ENCODE measurements at places on chromosomes 13 and 19.

GRCh38 chr19:30999726-31000125, 349.5 kb downstream of the TSHZ3 start:
- DNase-seq = no peak

DNA sequence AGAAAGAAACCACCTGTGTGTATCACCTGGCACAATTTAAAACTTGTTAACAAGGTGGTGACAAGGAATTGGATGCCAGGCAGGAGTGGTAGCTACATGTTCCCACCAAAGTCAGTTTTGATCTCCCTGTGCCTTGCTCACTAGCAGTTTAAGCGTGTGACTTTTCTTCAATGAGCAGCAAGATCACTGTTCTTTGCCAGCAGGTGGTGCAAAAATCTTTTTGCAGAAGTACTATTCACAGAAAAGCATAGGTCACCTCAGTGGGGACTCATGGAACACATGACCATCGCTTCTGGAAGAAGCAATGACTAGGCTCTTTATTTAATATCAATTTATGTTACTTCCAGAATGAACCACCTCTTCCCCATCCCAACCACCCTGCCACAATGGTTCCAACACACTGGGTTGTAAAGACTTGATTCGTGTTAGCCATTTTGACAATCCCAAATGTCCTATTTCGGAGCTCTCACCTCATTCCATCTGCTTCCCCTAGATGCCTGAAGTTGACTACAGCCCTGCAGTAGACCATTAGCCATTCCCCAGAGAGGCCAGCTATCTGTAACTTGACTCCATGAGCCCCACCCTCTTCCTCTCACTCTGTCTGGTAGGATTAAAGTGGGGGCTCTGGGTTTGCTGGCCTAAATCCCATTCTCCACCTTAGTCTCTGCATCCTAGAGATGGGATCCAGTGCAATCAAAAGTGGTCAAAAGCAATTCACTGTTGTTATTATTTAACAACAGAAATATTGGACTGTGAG, 59.1 kb upstream of the TNFRSF19 start:
- DNase-seq = no peak

DNA sequence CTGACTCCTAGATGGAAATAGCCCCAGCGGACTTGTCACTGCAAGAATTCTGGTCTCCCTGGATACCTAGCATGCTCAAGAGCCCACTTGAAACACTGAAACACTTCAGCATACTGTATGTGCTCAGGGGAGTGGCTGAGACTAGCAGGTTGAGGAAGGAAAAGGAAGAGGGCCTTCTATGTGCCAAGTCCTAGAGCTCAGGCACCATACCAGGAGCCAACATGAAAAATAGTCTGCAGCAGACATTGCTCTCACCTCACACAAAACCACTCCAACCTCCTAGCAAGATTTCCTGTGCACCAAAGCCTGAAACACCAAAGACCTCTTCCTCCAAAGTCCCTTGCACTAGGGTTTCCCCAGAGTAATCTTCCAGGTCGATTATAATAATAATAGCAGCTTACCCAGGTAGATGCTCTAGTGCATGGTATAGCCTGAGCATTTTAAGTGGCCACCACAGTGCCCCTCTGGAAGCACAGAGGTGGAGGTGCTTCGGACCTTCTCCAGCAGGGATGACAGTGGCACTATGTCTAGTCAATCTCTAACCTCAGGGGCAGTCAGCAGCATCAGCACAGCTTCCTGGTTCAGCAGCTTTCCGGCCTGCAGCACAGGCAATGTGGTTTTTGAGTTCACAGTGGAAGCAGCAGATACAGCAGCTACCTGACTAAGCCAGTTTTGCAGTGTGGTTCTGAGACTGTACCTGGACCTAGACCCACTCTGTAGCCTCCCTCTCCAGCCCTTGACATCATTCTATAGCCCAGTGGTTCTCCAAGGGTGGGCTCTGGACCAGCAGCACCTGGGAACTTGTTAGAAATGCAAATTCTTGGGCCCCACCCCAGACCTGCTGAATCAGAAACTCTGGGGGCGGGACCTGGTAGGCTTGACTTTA, 45.6 kb upstream of the UBE2L5 start:
- DNase-seq = peak; percentile 22

DNA sequence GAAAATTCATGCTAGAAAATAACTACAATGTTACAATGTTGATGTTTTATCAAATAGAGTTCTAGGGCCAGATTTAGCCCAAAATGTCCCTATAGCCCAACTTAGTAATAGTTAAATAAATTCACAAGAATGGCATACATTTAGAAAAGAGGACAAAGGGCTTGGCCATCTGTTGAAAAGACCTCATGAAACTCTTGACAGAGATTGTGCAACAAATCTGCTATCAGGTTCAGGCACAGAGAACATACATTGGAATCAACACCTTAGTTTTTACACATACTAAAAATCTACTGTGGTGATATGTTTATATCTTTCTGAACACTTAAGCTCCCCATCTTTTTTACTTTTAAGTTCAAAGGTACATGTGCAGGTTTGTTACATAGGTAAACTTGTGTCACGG, 298.3 kb upstream of the DACH1 start:
- DNase-seq = no peak

GRCh38 chr19:7879836-7880235, 5.6 kb upstream of the PRR36 start:
- no peak for DNase-seq

DNA sequence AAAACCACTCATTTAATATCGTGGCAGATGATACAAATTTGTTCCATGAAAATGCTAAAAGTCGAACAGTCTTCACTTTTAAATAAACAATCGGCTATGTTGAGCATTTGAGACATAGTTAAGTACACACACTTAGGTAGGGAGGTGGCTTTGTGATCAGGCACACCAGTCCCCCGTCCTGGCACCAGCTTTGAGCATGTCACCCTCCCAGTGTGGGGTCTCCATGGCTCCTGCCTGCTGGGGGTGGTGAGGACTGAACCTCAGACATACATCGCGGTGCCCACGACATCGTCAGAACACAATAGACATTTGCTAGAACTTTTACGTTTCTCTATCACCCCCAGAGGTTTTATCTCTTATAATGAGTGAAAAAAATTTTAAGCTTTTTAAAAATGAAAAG, 62.0 kb downstream of the RFX2 start:
- no peak for DNase-seq

- peak; percentile 48 for DNase-seq
Measured at GRCh38 chr19:41945135-41945766, 13.9 kb downstream of the RABAC1 start.

DNA sequence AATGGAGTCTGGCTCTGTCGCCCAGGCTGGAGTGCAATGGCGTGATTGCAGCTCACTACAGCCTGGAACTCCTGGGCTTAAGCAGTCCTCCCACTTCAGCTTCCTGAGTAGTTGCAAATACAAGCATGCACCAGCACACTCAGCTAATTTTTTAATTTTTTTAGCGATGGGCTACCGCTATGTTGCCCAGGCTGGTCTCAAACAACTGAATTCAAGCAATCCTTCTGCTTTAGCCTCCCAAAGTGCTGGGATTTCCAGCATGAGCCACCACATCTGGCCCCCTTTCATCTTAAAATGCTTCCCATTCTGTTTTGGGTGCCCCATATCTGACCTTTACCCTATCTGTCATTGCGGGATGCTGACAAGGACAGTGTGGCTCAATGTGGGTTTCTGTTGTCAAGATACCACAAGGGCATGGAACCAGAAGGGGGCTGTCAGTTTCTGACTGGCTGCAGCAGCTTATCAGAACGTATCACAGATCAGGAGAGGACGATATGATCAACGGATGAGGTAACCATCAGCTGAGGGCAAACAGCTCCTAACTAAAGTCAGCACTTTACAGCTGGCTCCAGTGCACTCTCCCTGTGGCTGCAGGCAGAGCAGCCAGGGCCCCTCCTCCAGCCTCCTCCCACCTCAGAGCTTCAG, 32.4 kb downstream of the GPR42 start:
- DNase-seq = no peak

DNA sequence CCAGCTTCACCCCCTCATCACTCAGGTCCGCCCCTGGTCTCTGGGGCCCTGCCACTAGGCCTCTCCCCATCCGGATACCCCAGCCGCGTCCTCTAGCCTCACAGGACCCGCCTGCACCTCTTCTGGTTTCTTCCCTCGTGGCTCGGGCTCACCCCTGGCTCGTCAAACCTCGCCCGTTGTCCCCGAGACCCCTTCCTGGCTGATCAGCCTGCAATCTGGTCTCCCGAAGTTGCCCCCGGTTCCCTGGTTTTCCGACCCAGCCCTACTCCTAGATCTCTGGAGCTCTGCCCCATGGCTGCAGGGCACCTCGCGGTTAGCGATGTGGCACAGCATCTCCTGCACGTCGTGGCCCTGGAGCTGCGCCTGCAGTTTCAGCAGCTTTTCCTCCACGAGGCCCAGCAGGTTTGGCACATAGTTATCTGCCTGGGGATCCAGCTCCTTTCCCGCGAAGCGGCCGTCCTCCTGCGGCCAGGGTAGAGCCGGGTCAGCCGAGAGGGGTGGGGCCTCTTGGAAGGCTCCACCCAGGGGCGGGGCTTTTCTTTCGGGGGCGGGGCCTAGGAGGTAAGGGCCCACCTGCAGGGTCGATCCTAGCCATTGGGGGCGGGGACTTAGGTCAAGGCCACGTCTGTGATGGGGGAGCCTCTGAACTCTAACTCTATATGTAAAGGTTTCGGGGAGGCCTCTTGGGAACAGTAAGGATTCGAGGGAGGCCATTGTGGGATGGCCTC, 2.4 kb upstream of the RGL3 start:
- no peak for DNase-seq

GRCh38 chr13:21478881-21479808, 20.0 kb upstream of the ZDHHC20 start:
- no peak for DNase-seq

- DNase-seq = no peak
Measured at GRCh38 chr19:55485439-55486011, 537 bp downstream of the NAT14 start.

- DNase-seq = no peak
Measured at GRCh38 chr13:71865874-71866334, 1.1 kb downstream of the DACH1 start.

DNA sequence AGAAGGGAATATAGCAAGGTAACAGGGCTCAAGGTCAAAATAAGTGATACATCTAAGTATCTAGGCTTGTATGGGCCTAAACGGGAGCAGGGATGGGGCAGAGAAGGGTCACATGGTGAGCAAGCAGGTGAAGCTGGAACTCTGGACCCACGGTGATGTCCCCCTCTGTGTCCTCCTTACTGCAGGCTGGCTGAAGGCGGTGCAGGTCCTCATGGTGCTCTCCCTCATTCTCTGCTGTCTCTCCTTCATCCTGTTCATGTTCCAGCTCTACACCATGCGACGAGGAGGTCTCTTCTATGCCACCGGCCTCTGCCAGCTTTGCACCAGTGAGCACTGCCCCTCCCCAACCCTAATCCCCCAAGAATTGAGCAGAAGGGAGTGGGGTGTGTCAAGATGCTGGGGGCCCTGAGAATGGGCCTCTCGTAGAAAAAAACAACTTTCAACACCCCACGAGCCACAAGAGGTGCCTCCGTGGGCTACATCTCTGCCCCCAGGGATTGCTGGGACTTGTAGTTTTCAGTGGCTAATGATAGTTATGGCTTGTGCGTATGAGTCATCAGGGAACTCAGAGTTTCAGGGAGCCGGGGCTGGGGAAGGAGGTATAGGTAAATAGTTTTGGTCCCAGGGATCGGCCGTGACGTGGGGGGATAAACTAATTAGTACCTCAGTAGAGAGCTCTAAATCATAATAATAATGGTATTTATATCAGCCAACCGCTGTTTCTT, 4.0 kb downstream of the EMP3 start:
- no peak for DNase-seq

- no peak for DNase-seq
Measured at GRCh38 chr13:78121459-78122348, 203.1 kb upstream of the EDNRB start.

DNA sequence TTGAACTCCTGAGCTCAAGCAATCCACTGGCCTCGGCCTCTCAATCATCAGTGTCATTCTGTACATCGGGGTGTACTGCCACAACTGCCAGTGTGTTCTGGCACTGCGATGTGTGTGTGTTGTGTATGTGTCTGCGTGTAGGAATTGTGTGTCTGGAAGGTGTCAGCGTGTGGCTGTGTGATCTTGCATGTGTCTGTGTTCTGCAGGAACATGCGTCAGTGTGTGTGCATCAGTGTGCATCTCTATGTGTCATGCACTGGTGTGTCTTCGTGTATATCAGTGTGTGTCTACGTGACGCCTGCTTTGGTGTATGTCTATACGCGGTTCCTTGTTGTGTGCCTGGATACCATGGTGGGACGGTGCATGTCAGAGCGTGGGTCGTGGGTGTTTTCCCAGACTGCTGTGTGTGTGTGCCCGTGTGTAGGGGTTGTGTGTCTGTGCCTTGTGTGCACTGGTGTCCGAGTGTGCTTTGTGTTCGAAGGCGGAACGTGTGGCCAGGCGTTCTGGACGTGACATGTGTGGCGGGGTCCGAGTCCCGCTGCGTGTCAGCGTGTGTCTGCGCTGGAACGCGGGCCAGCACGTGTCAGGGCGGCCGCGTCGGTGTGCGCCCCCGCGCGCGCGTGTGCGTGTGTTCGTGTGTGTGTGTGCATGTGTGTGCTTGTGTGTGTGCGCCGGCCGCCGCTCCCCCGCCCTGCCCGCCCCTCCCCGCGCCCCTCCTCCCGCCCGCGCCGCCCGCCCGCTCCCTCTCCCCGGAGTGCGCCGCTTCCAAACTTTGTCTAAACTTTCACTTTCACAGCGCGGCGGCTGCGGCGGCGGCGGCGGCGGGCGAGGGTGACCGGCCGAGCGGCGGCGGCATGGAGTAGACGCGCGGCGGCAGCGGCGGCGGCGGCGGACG, at the start of gene NFIX:
Gene NFIX (plus strand): TSS at position 775 of the 895 bp plus-strand sequence. CDS start 363 bp downstream, outside the sequence.
- no peak for DNase-seq

- DNase-seq = no peak
Measured at GRCh38 chr13:76164290-76164689, 528.2 kb downstream of the LMO7 start.

DNA sequence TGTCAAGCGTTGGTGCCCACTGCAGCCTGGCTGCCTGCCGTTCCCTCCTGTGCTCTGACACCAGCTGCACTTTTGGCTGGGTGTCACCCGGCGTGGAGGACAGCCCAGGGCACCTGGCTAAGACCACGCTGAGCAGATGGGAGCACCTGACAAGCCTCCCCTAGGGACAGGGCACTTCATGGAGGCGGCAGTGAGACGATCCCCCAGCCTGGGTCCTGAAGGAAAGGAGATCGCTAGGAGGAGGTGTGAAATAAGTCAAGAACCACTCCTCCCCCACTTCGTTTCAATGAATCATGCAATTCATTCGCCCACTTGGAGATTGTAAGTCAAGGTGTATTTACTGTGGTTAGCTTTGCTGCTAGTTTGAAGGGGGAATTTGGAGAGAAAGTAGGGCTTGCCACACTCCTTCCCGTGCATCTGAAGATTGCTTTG, 38.8 kb downstream of the VSTM2B start:
- DNase-seq = no peak

DNA sequence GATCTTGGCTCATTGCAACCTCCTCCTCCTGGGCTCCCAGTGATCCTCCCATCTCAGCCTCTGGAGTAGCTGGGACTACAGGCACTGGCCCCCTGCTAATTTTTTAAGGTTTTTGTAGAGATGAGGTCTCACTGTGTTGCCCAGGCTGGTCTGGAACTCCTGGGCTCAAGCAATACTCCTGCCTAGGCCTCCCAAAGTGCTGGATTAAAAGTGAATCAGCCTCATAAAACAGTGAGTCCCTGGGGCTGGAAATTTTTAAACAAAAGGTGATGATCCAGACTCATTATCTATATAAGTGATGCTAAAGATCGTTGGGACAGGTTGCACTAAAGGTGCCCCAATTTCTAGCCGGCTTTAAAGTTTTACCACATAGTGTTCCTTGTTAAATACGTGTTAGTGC, 112.7 kb downstream of the LMO7 start:
- DNase-seq = no peak

GRCh38 chr13:79435561-79435990, 29.5 kb upstream of the RBM26 start:
- DNase-seq = no peak

GRCh38 chr13:97107815-97108529, 113.7 kb upstream of the OXGR1 start:
- DNase-seq = no peak

Measured in stimulated activated CD8-positive, alpha-beta memory T cell treated with anti-CD3 and anti-CD28 coated beads, Interleukin-15, amount 100 ng/mL, for 24 hours (primary cell).